Stimulated activated CD4-positive, alpha-beta T cell treated with anti-CD3 and anti-CD28 coated beads, Interleukin-15, amount 100 ng/mL, for 1 hour (primary cell): ENCODE measurements at places on chromosomes 2 and 18.

DNA sequence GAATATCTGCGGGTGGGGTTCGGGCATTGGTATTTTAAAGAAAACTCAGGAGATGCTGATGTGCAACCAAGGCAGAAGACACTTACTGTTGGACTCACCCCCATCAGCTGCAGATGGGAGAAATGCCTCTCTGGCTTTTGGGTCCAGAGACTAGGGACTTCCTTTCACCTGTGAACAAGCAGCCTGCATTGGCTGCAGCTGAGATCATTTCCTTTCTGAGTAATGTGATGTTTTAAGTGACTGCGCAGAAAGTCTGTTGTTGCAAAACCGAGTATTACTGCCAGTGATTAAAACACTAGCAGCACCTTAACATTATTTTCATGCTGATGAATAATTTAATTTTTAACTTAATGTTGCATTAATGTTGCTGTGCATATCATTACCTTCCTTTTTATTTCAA is 143.0 kb downstream of the TSN start:
- DNase-seq: no peak

- DNase-seq: no peak
Observed at GRCh38 chr2:188291617-188292347, at the start of gene GULP1. TSS of gene GULP1 (plus strand) at chr2:188291874. CDS start at chr2:188477703, 185,829 bp downstream.

- no peak for DNase-seq
Observed at GRCh38 chr2:180324182-180324581, 317.1 kb upstream of the CWC22 start.

DNA sequence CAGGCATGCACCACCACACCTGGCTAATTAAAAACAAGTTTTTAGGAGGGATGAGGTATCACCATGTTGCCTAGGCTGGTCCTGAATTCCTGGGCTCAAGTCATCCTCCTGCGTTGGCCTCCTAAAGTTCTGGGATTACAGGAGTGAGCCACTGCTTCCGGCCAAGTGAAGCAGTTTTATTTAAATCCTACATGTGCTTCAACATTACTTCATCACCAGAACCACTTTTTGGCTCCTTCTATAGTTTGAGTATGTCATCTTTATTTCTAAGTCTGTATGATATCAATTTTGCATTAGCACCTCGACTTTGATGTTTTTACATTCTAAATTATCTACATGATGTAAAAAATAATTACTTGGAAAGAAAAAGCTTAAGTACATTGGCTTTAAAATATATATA is 144.3 kb downstream of the FMNL2 start:
- no peak for DNase-seq

DNA sequence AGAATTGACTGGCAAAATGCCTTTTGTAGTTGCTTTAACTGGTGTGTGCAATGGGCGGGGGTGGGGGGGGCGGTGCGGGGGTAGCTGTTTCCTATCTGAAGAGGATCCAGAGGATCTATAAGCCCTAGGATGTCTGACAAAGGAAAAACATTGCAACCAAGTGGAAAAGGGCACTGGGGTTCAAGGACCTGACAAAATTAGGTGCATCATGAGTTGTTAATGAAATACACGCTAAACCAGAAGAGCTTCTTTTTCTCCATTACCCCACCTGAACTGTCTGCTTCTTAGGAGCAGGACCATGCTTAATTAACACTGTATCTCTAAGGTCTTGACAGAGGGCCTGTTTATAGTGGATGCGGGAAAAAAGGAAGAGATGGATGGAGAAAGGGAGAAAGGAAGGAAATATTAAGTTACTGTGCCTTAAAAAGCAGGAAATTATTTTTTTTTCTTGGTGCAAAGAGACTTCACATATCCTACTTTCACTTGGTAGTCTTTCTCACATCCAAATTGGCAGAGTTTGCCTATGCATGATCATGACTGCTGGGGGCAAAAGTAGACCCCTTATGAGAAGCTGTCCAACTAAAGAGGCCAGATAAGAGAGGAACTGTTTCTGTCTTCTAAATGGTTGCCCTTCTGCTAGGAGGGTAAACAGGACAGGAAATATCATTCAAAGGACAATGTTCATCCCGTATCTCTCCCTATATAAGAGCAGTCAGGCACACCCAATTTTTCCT is 4.6 kb downstream of the RND3 start:
- DNase-seq: no peak

DNA sequence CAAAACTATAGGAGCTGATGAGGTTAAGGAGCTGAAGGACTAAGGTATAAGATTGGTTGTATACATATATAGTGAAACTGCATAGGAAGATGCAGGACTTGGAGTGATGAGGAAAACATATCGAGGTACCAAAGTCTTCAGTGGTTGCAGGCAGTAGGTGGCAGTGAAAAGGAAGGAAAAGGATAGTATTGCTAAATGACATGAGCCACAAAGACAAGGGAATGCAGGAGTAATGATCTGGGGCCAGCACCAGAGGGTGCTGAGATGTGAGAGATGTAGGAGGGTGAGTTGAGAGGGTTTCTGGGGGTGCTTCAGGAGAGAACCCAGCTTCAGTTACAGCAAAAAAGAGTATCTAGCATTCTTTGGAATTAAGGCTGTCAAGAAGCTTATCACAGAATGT is 172.2 kb upstream of the MYO3B start:
- DNase-seq: no peak

GRCh38 chr2:2621855-2622254 is 290.8 kb upstream of the MYT1L start:
- no peak for DNase-seq

- DNase-seq: no peak
Observed at GRCh38 chr18:23982155-23983079, 32.1 kb upstream of the TTC39C start.

DNA sequence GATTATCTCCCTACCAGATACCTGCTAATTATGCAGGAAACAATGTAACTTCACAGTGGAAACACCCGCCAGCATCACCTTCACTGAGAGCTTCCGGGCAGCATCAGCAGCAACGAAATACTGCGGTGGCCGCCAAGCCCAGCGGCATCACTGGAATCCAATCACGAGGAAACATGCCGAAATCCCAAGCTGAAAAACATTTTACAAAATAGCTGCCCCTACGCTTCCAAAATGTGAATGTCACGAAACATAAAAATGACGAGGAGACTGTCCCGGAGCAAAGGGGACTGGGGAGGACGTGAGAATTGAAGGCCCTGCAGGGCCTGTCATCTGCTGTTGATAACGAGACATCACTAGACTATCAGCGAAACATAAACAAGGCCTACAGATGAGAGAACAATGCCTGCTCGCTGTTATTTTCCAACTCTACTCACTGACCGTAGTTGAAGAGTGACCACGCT is 82.6 kb downstream of the HDAC4 start:
- DNase-seq: no peak

GRCh38 chr18:47619771-47620448 is 310.5 kb downstream of the SMAD2 start:
- DNase-seq: no peak

GRCh38 chr2:227471924-227472264 is at the start of gene AGFG1:
TSS of gene AGFG1 (plus strand) at chr2:227472156. CDS start at chr2:227472422, 266 bp downstream.
- DNase-seq: peak; percentile 85

DNA sequence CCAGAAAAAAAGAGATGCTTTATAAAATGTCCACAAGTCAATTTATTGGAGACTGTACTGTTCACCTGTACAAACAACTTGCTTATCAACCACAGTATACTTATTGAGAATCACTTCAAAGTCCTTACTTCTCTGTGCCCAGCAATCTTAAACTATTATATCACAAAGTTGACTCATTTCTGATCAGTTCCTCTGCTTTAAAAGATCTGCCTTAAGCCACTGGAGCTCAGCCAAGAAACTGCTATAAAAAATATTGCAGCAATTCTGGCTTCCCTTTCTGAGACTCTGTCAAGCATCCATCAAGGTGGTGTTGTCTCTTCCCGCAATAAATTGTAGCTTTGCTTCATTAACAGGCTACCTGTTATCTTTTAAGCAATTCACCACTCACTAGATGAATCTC is 375.2 kb upstream of the SPHKAP start:
- no peak for DNase-seq

DNA sequence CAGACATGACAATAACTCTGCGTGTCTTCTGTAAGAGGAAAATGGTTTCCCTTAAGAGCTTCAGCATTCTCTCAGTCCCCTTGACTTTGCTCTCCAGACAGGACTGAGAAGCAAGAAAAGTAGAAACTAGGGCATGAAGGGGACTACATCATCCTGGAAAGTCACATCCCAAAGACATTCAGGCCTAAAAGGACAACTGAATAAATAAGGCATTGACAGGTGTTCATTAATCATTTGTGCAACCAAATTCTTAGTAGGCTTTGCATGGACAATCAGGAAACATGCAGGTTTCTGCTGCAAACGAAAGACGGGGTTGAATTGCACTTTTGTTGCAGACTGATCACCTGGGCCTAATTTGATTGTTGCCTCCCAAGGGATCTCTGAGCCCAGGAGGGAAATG is 1.2 kb upstream of the SGPP2 start:
- DNase-seq: no peak

DNA sequence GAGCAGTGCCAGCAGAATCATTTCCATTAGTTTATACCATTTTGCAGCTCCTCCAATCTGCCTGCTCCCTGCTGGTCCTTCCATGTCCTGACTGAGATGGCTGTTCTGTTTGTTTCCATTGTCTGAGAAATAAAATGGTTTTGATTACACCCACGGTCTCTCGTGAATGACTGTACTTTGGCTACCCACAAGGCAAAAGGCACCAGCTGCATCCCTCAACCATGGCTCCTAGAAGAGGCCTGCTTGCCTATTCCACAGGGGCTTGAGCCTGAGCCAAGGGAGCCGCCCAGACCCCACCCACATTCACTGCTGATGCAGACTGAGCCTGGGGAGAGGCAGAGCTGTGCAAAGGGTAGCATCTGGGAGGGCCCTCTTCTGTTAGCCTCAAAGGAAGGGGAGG is 31.2 kb downstream of the MARCHF4 start:
- DNase-seq: no peak

- DNase-seq: no peak
Observed at GRCh38 chr2:215277944-215278343, 33.9 kb upstream of the ATIC start.

DNA sequence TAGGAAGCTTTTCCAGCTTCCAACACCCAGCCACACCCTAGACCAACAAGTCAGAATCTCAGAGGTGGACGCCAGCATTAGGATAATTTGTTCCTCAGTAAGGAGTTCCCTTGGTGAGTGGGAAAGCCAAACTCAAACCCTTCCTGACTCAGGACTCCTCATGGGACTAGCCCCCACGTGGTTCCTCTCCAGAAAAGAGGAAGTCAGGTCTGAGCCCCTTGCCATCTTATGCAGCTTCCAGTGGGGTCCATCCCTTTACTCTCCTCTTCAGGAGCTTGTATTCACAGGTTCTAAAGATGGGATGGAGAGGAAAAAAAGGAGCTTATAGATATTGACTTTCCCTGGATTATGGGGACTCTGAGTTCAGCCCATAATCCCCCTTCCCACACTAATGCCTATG is 14.8 kb upstream of the NOTO start:
- DNase-seq: no peak
